RCC 7860 (cell line): ENCODE measurements at places on chromosomes 11 and 22.

- no peak for DNase-seq
These were observed 15.8 kb downstream of the A4GALT start for GRCh38 chr22:42704896-42705295.

DNA sequence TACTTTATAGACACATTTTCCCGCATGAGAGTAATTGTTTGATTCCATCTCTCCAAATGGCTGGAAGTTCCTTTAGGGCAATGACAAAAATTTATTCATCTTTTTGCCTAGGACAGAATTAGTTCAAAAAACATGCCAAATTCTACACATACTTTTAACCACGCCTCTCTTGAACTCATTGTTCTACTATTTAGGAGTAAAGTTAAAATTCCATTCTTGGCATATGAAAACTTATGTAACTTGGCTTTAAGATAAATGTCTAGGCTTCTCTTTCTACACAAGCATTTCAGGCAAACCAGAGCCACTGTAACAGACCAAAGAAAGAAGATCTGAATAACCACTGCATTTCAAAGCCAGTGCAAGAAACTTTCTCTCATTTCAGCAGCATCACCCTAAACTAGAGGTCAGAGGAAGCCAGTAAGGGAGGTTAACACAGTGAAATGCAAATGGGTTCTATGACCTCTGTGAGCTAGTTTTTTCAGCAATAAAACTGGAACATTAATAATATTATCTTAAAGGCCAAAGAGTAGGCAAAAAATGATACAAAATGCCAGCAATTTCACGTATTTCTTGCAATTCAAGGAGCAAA, 73.0 kb downstream of the RSF1 start:
- no peak for DNase-seq

GRCh38 chr11:72349616-72350218, 84.6 kb downstream of the CLPB start:
- DNase-seq = no peak

DNA sequence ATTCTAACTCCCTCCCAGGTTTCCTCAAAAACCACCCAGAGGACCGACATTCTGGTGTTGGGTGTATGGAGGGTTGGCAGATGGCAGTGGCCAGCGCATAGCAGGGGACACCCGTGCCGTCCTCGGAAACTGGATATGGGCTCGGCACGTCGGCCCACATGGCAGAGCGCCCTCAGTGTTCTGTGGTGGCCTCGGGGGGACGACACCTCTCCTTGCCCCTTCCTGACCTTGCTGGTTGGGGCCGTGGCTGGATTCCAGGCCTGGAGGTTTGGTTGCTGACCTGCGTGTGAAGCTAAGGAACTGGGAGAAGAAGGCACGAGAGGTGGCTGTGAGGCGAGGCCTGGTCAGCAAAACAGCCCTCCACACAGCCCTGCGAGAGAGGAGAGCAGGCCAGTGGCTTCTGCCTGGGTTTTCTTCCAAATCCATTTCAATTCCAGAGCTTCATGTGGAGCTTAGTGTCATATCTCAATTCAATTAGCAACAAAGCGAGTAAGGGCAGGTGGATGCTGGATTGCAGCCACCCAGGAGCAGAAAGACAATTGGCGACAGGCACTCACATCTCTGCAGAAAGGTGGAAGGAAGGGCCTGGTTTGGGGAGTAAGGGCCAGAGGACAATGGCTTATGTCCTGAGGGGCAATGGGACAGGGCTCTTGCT, 478.4 kb downstream of the BRD1 start:
- no peak for DNase-seq

- no peak for DNase-seq
These were observed 99.6 kb downstream of the TIMP3 start for GRCh38 chr22:32900886-32901635.

GRCh38 chr11:61602775-61603569, 22.1 kb upstream of the SYT7 start:
- DNase-seq = peak; percentile 58

DNA sequence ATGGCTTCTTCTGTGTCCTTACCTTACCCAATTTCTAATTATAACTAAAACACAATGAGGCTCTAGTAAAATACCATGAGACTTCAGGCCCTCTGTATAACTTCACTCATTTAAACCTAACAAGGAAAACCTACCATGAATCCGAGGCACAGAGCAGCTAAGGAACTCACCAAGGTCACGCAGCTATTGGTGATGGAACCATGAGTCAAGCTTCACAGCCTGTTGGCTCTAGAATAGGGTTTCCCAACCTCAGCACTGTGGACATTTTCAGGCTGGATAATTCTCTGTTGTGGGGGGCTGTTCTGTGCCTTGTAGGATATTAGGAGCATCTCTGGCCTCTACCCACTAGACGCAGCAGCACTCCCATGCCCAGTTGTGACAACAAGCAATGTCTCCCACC, 75.7 kb downstream of the TIMP3 start:
- no peak for DNase-seq

- DNase-seq = no peak
These were observed 10.5 kb downstream of the KLHL35 start for GRCh38 chr11:75422248-75423231.

GRCh38 chr11:8832571-8833260, 78.3 kb upstream of the AKIP1 start:
- peak; percentile 57 for DNase-seq

DNA sequence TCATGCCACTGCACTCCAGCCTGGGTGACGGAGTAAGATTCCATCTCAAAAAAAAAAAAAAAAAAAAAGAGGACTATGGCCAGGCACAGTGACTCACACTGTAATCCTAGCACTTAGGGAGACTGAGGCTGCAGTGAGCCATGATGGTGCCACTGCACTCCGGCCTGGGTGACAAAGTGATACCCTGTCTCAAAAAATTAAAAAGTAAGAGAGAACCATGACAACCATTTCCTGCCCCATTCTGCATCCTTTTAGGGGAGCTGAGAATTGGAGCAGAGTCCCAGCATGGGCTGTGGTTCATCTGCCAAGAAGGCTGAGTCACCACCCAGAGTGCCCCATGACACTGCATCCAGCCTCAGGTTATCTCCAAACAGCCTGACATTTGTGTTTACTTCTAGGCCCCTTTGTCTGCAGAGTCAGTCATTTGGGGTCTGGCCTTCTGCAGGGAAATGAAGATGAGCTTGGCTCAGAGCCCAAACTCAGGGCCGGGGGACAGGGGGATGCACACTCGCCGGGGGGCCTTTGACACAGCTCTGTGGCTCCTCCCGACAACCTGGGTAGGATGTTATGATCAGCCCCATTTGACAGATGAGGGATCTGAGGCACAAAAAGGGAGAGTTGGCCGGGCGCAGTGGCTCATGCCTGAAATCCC, 4.7 kb downstream of the CSDC2 start:
- peak; percentile 82 for DNase-seq

DNA sequence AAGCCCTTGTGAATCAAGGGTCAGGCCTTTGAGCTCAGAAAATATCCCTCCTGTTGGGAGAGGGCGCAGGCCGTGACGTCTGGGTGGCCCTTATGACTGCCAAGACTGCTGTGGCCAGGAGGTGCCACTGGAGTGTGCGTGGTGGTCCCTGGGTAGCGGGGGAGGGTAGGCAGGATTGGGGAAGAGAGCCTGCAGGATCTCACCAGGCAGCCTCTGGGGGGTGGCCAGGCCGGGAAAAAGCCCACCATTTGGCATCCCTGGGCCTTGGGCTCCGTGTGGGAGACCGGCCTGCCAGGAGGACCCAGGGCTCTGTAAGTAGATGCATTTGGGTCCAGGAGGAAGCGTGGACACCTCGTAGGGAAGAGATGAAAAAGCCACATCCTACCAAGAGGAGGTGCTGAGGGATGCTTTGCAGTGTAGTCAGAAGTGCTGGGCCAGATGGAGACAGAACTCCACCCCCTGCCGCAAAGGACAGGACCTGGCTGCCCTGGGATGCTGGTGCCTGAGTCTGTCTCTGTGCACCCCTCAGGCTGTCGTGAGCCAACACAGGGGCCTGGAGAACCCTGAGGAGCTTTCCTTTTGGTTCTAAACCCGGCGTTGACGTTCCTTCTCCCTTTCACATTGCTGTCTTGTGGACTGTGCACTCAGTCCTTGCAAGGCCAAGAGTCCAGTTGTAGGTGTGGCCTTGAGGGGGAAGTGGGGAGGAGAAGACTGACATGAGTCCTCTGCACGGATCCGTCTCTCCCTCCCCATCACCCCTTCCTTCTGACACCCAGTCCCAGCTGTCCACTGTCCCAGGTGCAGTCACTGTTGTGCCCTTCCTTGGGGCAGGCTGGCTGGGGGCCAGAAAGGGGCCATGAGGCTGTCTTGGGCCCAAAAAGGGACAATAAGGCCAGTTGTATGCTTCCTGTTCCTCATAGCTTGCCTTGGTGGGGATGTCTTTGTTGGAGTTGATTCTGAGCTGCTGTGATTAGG, 12.7 kb upstream of the MIEF1 start:
- no peak for DNase-seq

DNA sequence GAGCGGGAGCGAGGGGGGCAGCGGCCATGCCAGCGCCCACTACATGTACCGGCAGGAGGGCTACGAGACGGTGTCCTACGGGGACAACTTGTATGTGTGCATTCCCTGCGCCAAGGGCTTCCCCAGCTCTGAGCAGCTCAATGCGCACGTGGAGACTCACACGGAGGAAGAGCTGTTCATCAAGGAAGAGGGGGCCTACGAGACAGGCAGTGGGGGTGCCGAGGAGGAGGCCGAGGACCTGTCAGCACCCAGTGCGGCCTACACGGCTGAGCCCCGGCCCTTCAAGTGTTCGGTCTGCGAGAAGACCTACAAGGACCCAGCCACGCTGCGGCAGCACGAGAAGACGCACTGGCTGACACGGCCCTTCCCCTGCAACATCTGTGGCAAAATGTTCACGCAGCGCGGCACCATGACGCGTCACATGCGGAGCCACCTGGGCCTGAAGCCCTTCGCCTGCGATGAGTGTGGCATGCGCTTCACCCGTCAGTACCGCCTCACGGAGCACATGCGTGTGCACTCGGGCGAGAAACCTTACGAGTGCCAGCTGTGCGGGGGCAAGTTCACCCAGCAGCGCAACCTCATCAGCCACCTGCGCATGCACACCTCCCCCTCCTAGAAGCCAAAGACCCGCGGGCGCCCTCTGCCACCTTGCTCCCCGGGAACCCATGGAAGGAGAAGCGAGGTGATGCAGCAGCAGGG, 20.9 kb upstream of the TMEM191C start:
- DNase-seq = no peak

GRCh38 chr11:113828191-113828590, 47.2 kb downstream of the USP28 start:
- no peak for DNase-seq

DNA sequence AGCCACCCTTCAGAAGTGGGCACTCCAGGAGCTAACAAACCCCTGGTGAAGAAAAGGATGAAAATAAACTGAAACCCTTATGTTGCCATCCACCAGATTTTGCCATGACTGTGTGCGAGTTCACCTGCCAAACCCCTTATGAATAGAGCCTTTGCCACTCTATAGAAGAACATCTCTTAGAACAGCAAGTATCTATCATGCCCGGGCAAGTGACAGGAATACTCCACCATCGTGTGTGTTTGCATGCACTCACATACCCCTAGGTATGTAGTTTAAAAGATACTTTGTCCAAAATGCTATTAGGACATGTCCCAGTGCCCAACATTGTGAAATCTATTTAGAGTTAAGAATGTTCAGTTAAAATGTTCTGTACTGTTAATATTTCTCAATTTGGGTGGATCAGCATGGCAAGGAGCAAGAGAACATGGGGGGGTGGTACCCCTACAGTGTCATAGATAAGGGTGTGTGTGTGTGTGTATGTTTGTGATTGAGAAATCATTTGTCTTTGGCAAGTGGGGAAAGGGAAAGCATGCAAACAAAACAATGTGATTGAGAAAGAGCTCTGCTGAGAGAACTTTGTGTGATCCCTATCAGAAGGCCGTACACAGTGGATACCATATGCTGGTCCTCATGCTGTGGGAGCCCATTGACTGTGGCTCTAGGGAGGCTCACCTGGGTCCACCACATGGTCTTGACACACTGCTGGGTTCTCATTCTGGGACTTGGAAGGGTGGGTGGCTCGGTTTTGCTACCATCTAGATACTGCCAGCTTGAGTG, 94.9 kb downstream of the ZBTB16 start:
- DNase-seq = no peak

DNA sequence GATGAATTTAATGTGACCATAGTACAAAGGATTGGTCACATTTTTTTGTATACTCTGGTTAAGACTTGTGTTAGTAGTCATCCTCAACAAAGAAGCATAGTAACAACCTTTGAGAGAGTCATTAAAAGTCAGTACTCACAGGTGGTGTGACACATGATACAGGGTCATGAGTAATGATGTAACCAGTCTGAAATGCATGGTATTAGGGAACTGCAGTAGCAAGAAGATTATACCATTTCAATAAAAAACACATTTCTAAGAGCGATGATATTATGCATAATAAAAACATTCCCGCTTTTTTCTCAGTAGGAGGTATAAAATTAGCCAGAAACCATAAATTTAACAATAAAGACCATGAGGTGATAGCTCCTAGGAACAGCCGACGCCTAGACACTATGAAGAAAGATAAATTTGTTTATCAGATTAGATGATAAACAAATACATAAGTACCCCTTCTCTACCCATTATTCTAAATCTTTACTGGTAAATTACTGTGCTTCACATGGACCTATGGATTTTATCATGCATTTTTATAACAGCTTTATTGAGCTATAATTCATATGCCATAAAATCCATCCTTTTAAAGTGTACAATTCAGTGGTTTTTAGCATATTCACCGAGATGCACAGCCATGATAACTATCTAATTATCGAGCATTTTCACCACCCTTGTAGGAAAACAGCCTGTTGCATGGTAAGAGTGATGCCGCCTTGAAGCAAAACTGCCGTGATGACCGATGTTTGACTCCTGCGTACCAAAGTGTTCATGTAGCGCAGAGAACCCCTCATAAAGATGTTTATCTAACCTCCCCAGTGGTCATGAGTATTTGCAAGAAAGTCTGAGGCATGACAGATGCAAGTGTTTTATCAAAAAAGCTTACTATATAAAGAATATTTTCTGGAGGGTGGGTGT, 41.8 kb downstream of the TMPRSS5 start:
- DNase-seq = peak; percentile 88

DNA sequence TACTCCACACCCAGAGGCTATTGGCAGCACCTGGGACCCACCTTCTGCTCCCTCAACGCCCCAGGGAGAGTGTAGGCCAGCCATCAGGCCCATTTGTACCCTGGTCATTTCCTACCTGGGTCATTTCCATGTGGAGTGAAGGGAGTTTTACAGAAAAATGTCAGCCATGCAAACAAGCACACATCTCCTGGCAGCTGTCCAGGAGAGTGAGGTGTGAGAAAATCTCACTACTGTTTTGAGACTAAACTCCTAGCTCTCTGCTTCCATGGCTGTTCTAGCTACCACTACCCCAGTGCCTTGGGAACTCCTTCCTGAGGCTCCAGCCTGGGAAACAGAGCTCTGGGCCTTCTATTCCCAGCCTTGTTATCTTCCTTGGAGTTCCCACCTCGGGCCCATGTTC, 2.8 kb upstream of the TMPRSS13 start:
- no peak for DNase-seq

GRCh38 chr11:64007160-64007628, 21.0 kb downstream of the OTUB1 start:
- DNase-seq = no peak

- DNase-seq = no peak
These were observed 342.5 kb downstream of the LRRC4C start for GRCh38 chr11:41116970-41117369.

DNA sequence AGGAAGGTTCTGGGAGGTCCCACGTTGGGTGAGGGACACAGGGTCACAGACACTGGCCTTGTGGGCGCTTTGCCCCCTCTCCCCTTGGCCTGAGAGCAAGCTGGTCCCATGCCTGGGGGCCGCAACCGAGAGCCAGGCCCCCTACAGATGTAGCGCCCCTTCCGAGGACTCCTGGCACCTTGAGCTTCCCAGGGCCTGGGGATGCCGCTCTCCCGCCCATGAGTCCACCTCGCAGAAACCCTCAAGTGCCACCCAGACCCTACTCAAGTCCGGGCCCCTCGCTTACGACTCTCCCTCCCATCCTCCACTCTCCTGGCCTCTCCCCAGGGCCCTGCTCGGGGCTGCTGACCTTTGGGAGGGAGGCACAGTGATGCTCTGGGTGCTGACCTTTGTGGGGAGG, 204.0 kb downstream of the BRD1 start:
- DNase-seq = no peak
